ENCODE measurements at places on chromosomes 13 and 19.

DNA sequence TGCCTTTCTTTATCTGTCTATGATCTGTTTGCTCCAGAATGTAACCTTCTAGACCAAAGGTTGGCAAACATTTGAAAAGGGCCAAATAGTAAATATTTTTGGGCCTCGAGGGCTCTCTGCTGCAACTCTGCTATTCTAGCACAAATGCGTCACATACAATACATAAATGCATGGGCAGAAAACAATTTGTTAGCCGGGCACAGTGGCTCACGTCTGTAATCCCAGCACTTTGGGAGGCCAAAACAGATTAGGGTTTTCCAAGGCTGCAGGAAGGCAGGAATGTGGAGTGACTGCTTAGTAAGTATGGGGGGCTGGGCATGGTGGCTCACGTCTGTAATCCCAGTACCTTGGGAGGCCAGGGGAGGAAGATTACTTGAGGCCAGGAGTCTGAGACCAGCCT lies 21.9 kb upstream of the EVI5L start:
- DNase-seq: no peak

DNA sequence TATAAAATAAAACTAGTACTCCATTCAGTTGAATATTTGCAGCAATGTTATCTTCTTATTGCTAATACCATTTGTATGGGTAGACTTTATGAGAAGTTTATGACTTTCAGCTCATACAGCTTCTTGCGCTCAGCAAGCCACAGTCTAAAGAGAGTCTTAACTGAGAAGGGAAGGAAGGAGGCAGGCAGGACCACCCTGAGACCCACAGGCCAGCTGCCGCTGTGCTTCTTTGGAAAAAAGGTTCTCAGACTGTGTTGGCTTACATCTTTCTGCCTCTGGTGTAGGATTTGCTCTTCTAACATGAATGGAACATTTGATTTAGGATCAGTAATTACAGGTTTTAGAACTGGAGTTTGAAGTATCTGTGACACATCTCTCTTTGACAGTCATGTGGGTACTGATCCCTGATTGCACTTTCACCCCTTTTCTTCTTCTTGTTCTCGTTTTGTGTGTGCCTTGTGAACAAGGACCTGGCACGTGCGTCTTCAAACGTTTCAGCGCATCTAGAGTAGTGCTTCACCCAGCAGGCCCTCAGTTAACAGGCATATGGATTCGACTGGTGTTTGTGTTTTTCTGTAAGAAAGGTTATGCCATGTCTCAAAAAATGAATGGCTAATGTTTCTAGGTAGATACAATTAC lies 7.1 kb upstream of the GPR18 start:
- no peak for DNase-seq

DNA sequence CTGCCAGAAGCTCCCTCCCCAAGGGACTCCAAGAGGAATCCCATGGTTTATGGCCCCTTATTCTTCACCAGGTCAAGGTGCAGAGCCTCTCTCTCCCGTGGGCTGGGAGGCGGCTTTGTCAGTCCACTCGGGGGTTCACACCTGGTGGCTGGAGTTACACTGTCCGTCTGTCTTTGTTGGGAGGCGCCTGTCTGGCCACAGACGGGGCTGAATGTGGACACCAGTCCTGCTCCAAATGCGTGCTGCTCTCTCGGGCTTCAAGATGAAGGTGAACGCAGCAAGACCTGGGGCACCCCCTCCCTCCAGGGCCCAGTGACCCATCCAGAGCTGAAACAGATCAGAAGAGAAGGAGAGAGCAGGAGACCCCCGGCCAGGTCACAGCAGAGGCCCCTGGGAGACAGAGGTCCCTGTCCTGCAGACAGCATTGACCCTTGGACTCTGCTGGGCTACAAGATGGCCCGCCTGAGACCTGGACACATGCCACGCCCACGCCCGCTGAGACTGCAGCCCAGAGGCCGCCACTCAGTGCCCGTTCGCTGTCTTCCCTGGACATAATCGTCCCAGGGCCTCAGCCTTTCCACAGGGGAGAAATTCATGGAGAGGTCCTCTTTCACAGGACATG lies 29.9 kb upstream of the TUBGCP3 start:
- DNase-seq: no peak

- DNase-seq: no peak
These were observed 4.2 kb upstream of the ZSCAN4 start for GRCh38 chr19:57664269-57665127.

DNA sequence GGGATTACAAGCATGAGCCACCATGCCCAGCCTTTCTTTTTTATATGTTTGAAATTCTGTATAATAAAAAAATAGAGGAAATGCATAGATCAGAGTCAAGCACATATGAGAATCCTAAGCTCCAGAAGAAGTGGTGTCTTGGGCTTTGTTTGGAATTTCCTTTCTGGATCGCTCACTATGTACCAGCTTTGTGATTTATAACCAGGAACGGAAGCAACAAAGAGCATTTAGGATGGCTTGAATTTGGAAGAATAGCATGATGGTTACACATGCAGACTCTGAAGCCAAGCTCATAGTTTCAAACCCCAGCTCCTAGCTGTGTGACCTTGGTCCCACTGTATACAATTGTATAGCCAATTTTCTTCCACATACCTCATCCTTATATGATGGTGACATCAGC lies 28.0 kb upstream of the SLC15A1 start:
- DNase-seq: no peak

- no peak for DNase-seq
These were observed 3.8 kb upstream of the IFNL4 start for GRCh38 chr19:39252458-39252857.

- DNase-seq: no peak
These were observed 27.0 kb upstream of the ARGLU1 start for GRCh38 chr13:106594980-106595379.

- no peak for DNase-seq
These were observed at the start of gene SELENOV for GRCh38 chr19:39514840-39515550. Gene SELENOV (plus strand): TSS chr19:39515139. CDS start chr19:39515213, 74 bp downstream.

DNA sequence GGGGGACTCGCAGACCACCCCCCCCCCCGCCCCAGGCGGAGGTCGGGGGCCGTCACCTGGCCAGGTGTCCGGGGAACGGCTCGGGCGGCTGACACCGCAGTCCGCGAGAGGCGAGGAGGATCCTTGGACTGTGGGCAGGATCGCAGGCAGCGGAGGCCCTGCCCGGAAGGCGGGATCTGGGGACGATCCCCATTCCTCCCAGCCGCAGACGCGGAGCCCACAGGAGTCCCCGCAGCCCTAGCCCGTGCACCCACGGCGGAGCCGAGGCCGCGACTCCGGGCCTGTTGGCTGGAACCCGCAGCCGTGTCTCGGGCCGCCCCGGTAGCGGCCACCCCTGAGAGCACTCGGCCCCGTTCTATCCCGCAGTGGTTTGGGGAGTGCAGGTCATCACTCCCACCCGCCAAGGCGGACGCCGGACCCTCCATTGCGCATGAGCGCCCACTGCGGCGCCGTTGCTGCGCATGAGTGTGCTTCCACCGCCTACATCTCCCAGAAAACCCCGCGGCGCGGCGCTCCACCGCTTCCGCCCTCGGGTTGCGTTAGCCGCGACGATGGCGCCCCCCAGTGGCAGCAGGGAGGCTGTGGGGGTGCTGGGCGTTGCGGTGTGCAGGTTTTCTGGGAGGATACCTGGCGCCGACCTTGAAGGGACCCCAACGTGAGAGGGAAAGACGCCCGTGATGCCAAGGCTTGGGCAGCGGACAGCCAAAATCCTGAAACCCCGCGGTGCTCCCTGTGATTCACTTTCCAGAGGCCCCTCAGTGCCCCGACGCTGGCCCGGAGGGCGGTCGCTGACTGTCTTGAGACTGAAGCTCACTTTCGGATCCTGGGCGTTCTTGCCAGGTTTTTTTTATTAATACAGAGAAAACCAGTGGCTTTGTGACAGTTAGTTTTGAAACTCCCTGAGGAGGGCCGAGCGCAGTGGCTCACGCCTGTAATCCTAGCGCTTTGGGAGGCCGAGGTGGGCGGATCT lies 4.4 kb upstream of the ZNF329 start:
- no peak for DNase-seq

DNA sequence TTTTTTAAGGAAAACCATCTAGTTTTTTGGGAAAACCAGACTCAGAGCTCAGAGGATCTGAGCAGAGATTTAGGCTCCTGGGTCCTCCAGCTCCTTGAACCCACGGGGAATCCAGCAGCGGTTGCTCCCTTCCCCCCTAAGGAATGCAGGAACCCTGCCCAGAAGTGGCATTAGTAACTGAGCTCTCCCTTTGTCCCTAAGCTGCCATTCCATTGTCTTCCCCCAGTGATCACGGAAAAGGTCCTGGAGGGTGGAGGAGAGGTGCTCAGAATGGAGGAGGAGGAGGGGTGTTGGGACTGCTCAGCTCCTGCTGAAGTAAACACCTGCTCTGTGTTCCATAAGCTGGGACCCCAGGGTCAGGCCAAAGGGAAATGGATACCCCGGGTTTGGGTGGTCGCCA lies 16.8 kb upstream of the OR1M1 start:
- no peak for DNase-seq

- no peak for DNase-seq
These were observed 23.0 kb downstream of the ZNF568 start for GRCh38 chr19:36939153-36939552.

GRCh38 chr13:75195495-75196146 lies 286.3 kb downstream of the TBC1D4 start:
- no peak for DNase-seq

DNA sequence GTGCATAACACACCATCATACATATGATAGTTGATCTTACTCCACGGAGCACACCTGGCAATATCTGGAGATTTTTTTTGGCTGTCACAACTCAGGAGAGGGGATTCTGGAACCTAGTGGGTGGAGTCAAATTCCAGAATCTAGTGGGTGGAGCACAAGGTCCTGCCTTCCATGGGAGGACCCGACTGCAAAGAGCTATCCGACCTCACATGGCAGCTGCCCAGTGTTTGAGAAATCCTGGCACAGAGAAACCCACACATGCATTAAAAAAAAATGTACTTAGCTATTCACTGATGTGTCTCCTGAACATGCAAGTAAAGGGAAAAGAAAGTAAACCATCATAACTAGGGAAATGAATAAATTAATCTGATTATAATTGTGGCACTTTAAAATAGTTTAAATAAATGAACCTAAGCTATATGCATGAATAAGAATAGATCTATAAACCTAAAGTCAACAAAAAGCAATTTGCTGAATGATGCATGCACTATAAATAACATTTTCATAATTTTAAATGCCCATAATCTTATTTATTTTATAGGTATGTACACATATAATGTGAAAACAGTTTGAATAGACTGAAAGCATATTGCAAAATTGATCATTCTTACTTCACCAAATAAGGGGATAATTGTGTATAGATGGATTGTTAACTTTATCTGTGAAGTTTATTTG lies 300.3 kb downstream of the MYO16 start:
- DNase-seq: no peak

- DNase-seq: no peak
These were observed 56.0 kb upstream of the MYO16 start for GRCh38 chr13:108573455-108573854.
